Smooth muscle cell of bladder (primary cell): ENCODE measurements at places on chromosomes 7 and 10. TPM values are rescaled to one million over a fixed set of nuclear protein-coding genes. Genes with fewer than 3 reads are reported as not detected.

Gene LMTK2
- 5.1 and 7.0 TPM in 2 replicates for total RNA-seq

Gene FRMPD2
- total RNA-seq, result under 0.01 TPM in 1 of 2 replicates, not detected in the other

Gene DNAH11
- 0.28 and 0.46 TPM in 2 replicates for total RNA-seq

Gene HKDC1
- 0.28 and 0.74 TPM in 2 replicates for total RNA-seq

Gene NPC1L1
- total RNA-seq, result 0.09 and 0.14 TPM in 2 replicates

Gene CDK13
- total RNA-seq, result 42.4 and 58.1 TPM in 2 replicates

Gene CFAP58
- total RNA-seq, result 0.92 and 1.3 TPM in 2 replicates

Gene SEMA3D
- 4.6 and 12.1 TPM in 2 replicates for total RNA-seq

Gene MCM10
- 1.00 and 1.2 TPM in 2 replicates for total RNA-seq

Gene FAM131B
- 1.00 and 1.9 TPM in 2 replicates for total RNA-seq

Gene UCMA
- not detected in 2 replicates for total RNA-seq

Gene ZCWPW1
- total RNA-seq, result 1.6 and 2.8 TPM in 2 replicates

Gene COL17A1
- 0.43 and 0.74 TPM in 2 replicates for total RNA-seq

Gene NAT16
- not detected in 2 replicates for total RNA-seq

Gene ZNF485
- 1.7 and 1.9 TPM in 2 replicates for total RNA-seq

Gene MOSPD3
- total RNA-seq, result 4.1 and 4.4 TPM in 2 replicates

Gene KIAA1217
- 0.43 and 0.55 TPM in 2 replicates for total RNA-seq

Gene EFCAB10
- not detected in 2 replicates for total RNA-seq

Gene ADCYAP1R1
- under 0.01 TPM in 1 of 2 replicates, not detected in the other for total RNA-seq

Gene NKX2-3
- total RNA-seq, result not detected in 2 replicates

Gene TRRAP
- 10.4 and 14.5 TPM in 2 replicates for total RNA-seq

Gene SPAG6
- total RNA-seq, result not detected in 2 replicates

Gene BTBD16
- under 0.01 TPM in 1 of 2 replicates, not detected in the other for total RNA-seq

Gene CCSER2
- total RNA-seq, result 15.4 and 20.2 TPM in 2 replicates

Gene FZD1
- 9.5 and 15.6 TPM in 2 replicates for total RNA-seq

Gene OPALIN
- total RNA-seq, result not detected in 2 replicates

Gene OR2A42
- under 0.01 TPM in 1 of 2 replicates, not detected in the other for total RNA-seq

Gene PLAU
- 36.7 and 143 TPM in 2 replicates for total RNA-seq

Gene GFRA1
- 1.6 and 2.7 TPM in 2 replicates for total RNA-seq

Gene PRRT4
- total RNA-seq, result 0.18 TPM in 1 of 2 replicates, not detected in the other

Gene ASIC3
- 0.14 and 0.37 TPM in 2 replicates for total RNA-seq

Gene EPC1
- total RNA-seq, result 21.0 and 21.4 TPM in 2 replicates

Gene SDK1
- 4.1 and 6.5 TPM in 2 replicates for total RNA-seq

Gene CRCP
- 26.3 and 27.9 TPM in 2 replicates for total RNA-seq

Gene CFAP46
- total RNA-seq, result 0.37 and 1.1 TPM in 2 replicates

Gene PKD2L1
- not detected in 2 replicates for total RNA-seq

Gene PDE1C
- 0.92 and 2.7 TPM in 2 replicates for total RNA-seq

Gene GARIN1A
- total RNA-seq, result 0.43 and 0.83 TPM in 2 replicates

Gene CHST3
- total RNA-seq, result 15.9 and 24.7 TPM in 2 replicates

Gene FIS1
- 227 and 306 TPM in 2 replicates for total RNA-seq

Gene AKR1C2
- total RNA-seq, result 13.5 and 239 TPM in 2 replicates

Gene LRRC17
- total RNA-seq, result 71.5 and 79.0 TPM in 2 replicates

Gene SFXN2
- 2.1 and 4.3 TPM in 2 replicates for total RNA-seq

Gene CRYGN
- total RNA-seq, result 0.14 and 0.74 TPM in 2 replicates

Gene OR2A1
- not detected in 2 replicates for total RNA-seq

Gene CLCN1
- total RNA-seq, result 0.09 and 0.14 TPM in 2 replicates

Gene C10orf143
- 0.85 and 1.2 TPM in 2 replicates for total RNA-seq

Gene RET
- 0.28 and 0.55 TPM in 2 replicates for total RNA-seq

Gene DYNC1I1
- 0.28 and 0.83 TPM in 2 replicates for total RNA-seq

Gene GRM8
- total RNA-seq, result 0.14 TPM in 1 of 2 replicates, not detected in the other

Gene PRF1
- under 0.01 TPM in 1 of 2 replicates, not detected in the other for total RNA-seq

Gene TMEM213
- not detected in 2 replicates for total RNA-seq

Gene MUC12
- 0.57 and 0.92 TPM in 2 replicates for total RNA-seq
